ENCODE measurements at places on chromosomes 13 and 19.

GRCh38 chr13:101209206-101209893 lies 207.0 kb downstream of the NALCN start:
- no peak for DNase-seq

- DNase-seq, result no peak
Observed at GRCh38 chr13:105814902-105815250, 720.6 kb downstream of the EFNB2 start.

- peak; percentile 47 for DNase-seq
Observed at GRCh38 chr19:8512115-8512967, 1.6 kb downstream of the ZNF414 start.

DNA sequence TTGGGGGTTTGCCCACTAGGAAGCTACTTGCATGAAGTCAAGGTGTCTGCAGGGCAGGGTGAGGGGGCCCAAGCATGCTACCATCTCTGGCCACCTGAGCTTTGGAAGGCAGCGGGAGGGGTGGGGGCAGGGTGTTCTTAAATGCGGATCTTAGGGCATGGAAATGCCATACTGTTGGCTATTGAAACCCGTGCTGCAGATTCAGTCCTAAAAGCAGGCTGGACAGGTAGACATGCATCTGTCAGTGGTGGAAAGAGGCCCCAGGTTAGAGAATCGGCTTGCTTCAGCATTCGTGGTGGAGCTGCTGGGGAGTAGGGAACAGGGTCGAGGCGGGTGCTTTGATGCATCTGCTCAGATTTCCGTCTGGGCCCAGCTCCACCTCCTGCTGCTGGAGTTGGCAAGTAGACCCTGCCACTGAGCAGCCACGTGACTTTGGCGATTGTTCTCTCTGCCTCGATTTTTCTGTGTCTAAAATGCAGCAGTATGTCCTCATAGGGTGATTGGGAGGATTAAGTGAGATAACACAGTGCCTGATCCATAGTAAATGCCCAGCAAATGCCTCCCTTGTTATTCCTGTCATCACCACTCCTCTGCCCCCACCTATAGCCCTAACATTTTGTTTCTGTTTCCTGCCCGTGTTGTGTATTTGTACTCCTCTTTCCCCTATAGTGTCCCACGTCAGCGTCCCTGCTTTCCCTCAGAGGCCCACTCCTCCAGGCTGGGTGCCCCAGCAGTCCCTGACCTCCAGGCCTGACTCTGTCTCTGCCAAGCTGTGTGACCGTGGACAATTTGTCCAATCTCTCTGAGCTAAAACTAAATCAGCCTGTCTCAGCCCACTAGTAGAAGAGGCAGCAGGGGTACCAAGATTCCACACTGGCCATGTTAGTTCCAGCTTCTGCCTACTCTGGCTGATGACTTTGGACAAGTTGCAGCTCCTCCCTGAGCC lies 5.8 kb downstream of the PPP1R37 start:
- DNase-seq, result no peak

- DNase-seq, result peak; percentile 35
Observed at GRCh38 chr19:46660008-46660517, 919 bp downstream of the DACT3 start.

- DNase-seq, result no peak
Observed at GRCh38 chr19:1263188-1263587, 5.9 kb upstream of the CIRBP start.

- DNase-seq, result no peak
Observed at GRCh38 chr13:50485979-50486935, 357.2 kb downstream of the DLEU7 start.

DNA sequence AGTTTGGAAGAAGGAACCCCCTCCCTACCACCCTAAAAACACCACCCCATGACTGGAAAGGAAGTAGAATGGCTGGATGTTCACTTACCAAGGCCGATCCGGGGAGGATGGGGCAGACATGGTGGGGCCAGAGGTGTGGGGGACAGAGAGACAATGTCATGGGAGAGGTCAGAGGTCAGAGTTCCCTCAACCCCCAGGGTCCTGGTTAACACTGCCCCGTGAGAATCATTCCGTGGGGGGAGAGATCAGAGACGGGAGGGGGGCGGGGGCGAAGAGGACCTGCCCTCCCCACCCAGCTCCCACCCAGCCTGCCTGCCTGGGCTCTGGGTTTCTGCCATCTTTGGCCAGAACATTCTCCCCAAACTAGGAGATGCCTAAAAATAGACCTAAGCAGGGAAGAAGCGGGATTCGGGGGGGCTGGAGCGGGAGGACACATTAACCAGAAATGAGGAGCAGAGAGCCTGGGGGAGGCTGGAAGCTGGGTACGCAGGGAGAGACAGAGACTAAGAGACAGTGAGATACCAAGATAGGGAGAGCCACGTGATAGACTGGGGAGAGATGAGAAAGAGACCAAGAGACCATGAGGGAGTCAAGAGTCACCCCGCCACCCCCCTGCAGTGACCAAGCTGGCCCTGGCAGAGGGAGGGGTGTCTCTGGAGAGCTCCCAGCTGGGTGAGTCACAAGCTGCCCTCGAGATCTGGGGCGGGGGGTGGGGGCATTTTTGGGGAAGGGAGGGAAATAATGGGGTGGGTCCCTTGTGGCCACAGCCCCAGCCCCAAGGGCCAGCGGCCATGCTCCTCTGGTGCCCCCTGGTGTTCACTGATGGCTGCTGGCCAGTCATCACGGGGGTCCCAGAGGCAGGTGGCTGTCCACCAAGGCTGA lies 6.1 kb upstream of the KANK2 start:
- peak; percentile 47 for DNase-seq

DNA sequence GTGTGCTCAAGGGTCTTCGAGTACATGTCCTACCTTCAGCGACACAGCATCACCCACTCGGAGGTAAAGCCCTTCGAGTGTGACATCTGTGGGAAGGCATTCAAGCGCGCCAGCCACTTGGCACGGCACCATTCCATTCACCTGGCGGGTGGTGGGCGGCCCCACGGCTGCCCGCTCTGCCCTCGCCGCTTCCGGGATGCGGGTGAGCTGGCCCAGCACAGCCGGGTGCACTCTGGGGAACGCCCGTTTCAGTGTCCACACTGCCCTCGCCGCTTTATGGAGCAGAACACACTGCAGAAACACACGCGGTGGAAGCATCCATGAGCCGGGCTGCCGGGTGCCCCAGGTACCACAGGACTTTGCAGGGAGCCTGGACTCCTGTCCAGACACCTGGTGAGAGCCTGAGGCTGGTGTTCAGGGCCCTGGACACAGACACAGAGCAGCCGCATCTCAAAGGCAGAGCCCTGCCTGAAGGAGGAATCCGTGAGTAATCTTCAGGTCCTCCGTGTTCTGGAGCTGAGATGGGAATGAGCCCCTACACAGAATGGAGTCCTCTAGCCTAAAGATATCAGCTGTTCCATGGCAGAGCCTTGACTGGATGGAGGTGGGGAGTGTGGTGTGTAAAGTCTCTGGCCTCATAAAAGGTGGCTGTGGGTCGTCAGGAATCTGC lies 1.5 kb downstream of the ZNF581 start:
- peak; percentile 47 for DNase-seq

DNA sequence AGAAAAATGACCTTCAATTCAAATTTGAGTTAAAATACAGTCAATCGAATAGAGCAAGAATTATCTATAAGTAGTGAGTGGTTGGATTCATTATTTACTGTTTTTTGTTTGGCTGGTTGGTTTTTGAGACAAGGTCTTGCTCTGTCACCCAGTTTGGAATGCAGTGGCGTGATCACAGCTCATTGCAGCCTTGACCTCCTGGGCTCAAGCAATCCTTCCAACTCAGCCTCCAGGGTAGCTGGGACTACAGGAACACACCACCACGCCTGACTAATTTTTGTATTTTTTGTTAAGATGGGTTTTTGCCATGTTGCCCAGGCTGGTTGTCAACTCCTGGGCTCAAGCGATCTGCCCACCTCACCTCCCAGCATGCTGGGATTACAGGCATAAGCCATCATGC lies 25.0 kb downstream of the MTMR6 start:
- DNase-seq, result no peak

DNA sequence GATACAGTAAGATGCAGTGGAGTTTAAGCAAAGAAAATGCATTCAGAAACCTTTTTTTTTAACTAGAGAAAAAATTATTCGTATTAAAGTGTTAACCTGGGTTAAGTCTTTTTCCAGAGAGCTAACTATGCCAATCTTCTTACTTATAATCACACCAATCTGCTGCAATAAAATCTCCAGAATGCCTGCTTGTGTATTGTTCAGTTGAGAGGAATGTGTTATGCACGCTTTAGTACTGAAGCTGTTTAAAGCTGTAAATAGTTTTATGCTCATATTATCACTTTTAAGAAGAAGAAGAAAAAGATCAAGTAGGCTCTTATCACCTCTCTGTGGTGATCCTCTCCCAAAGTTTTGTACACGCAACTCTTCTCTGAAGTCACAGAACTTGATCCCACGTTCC lies 528.7 kb downstream of the RFC3 start:
- DNase-seq, result no peak

DNA sequence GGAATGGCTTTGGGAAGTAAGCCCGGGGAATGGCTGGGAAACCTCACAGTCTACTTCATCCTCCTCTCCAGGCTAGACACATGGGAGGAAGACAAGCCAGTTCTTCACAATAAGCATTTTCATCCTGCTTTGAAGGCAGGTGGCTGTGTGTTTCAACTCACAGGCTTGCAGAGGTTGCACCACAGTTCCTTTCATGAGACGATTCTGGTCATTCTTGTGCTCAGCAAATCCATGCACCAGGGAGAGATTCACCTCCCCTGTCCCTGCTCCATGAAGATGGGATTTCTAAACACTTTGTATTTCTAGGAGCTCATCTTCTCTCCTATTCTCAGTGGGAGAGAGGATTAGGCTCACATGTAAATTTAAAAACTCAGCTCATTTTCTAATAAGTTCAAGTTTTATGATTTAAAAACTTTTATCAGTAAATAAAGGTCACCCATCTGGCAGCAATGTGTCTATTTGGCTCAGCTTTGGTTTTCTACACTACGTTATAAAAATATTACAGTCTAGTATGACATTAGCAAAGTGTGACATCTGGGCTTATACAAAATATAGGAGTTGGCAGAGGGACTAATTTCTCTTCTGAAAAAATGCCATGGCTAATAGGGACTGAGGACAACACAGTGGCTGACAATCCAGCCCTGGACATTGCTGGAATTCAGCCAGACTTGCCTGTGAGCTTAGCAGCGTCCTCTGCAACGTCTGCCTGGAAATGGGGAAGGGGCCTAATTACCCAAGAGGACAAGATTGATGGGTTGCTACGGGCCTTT lies 283.2 kb upstream of the SLC10A2 start:
- DNase-seq, result no peak

GRCh38 chr19:2841855-2842574 lies 740 bp downstream of the ZNF555 start:
- DNase-seq, result no peak

- no peak for DNase-seq
Observed at GRCh38 chr13:27011661-27012060, 159.9 kb downstream of the USP12 start.

- peak; percentile 39 for DNase-seq
Observed at GRCh38 chr19:48713041-48713863, 6.3 kb downstream of the MAMSTR start.

DNA sequence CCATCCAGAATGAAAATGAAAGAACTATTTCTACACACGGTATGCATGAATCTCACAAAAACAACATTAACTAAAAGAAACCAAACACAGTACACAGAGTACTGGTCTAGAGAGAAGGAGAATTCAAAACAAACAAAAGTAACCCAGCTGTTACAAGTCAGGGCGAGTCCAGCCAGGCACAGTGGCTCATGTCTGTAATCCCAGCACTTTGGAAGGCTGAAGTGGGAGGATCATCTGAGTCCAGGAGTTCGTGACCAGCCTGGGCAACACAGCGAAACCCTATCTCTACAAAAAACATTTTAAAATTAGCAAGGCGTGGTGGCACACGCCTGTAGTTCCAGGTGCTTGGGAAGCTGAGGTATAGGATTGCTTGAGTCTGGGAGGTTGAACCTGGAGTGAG lies 1.7 kb upstream of the PSMC4 start:
- DNase-seq, result no peak

DNA sequence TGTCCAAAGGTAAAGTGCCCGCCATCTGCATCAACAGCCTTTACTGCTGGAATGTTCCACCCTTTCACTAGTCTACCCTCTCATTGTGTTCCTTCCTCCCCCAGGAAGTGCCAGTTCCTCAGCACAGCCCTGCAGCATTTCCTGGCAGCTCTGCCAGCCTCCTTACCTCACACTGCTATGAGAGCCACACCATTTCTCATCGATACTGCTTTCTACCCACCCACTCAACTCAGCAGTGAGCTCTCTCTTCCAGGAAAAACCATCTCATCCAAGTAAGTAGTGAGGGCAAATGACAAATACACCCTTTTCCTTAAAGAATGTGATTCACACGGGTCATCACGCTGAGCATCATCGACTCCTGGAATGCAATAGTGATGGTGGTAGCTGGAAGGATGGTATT lies 19.8 kb downstream of the UQCRFS1 start:
- DNase-seq, result no peak

DNA sequence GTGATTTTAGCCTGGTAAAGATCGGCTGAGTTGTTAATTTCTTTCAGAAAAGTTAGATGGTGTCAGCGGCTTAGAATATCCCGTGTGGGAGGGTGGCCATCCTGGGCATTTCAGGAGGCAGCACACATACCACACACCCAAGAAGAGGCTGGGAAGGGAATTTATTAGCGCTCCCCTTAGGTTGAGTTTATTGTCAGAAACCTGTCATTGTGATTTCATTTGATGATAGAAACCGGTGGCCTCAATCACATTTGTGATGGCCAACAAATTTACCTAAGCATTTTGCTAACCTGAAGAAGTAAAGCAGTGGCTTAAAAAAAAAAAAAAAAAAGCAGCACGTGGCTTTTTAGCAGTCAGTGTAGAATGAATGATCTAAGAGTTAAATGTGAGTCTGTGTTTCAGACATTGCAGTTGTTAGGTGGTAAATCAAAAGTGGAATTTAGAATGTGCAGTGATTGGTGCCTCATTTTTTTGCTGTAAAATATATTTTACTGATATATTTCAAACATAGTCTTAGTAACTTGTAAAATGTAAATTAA lies 2.7 kb downstream of the SIPA1L3 start:
- no peak for DNase-seq

DNA sequence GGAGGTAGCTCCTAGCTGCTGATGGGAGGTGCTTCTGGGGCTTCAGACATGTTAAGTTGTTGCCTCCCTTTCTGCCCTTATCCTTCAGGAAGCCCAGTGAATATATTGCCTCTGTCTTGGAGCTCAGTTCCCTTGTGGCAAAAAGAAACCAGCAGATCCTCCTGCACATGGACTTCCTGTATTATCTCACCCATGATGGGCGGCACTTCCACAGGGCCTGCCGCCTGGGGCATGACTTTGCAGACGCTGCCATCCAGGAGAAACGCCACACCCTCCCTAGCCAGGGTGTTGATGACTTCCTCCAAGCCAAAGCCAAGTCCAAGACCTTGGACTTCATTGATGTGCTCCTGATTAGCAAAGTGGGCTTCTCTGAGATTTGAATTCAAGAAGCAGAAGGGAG lies 6.0 kb upstream of the CYP4F12 start:
- no peak for DNase-seq

- no peak for DNase-seq
Observed at GRCh38 chr19:46976845-46977320, 42.8 kb upstream of the NPAS1 start.

- DNase-seq, result peak; percentile 89
Observed at GRCh38 chr19:6736169-6736916, 1.0 kb downstream of the GPR108 start.

Data from RKO (cell line).